NB4 (cell line): ENCODE measurements at places on chromosomes 16 and 17.
A peak's percentile ranks its signal among the peaks of the same experiment; 100 is the strongest.

DNA sequence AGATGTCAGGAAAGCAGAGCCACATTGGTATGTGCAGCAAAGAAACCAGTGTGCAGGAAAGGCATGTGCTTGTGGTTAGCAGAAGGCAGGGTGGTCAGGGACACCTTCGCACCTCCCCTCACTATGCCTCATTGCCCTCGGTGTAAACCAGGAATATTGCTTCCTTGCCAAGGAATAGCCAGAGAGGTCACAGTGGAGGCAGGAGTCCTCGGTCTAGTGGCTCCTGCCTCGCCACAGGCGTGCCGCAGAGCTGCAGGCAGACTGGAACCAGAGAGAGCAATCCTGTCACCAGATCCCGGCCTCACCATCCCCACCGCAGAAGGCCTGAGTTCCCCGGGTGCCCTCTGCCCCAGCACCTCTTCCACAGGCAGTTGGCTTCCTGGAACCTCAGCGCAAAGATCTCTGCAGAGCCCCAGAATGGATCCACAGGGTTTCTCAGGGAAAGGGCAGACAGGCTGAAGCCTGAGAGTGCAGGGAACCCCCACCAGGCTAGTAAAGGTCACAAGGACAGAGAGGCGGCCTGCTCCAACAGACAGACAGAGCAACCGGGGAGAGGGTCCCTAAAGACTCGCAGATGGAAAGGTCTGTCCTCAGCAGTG lies 21.6 kb downstream of the CCDC182 start:
- DNase-seq, result no peak

DNA sequence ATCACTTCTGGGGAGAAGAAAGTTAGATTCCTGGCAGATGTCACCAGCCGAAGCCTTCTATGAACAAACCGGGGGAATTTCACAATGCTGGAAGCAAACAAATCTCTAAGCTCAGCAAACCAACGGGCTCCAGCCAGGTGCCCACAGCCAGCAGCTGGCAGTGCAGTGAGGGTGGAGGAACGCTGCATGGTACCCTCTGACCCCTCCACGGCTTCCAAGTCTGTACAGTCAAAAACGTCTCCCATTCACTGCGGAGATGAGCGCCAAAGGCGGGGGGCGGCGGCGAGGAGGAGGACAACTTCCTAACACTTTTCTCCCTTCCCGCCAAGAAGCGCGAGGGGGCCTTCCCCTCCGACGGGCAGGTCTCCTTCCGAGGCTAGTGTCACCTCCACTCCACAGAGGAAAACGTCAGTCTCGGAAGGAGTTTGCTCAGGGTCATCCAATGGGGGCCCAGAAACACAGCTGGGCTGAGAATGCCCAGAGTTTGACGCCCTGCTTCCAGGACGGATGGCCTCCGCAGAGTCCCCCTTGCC lies 924 bp downstream of the ZNF598 start:
- DNase-seq, result peak; percentile 68

- peak; percentile 68 for DNase-seq
Observed at GRCh38 chr17:68290268-68290954, 516 bp downstream of the SLC16A6 start.

GRCh38 chr17:18144261-18144660 lies 35.7 kb downstream of the MYO15A start:
- no peak for DNase-seq

DNA sequence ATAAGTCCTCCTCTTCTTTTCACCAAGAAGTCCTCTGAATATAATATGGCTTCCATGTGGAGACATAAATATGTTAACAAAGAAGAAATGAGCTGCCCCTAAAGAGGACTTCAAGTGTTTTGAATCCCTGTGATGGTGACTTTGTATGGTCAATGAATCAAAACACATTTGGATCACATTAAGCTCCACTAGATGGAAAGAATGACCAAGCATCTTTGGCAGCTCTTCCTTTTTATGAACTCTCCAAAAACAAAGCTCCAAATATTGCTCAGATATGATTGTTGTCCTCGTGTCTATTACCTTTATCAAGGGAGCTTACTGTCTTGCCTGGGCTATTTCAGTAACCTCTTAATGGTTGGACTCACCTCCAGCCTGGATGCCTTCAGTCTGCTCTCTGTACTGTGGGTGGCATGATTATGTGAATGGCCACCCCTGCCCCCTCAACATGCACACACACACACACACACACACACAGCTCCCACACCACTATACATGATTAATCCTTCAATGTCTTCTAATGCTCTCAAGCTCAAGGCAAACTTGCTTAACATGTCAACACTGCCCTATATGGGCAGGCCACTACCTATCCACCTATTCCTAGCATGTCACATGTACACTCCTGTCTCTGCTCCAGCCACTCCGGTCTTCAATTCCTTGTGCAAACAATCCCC lies 346.6 kb upstream of the SALL1 start:
- DNase-seq, result no peak

GRCh38 chr17:42456223-42457106 lies 2.2 kb upstream of the ATP6V0A1 start:
- DNase-seq, result peak; percentile 91
